ENCODE measurements at places on chromosomes 7 and 10.

- no peak for DNase-seq
These were observed 18.8 kb upstream of the IFT22 start for GRCh38 chr7:101340379-101340778.

DNA sequence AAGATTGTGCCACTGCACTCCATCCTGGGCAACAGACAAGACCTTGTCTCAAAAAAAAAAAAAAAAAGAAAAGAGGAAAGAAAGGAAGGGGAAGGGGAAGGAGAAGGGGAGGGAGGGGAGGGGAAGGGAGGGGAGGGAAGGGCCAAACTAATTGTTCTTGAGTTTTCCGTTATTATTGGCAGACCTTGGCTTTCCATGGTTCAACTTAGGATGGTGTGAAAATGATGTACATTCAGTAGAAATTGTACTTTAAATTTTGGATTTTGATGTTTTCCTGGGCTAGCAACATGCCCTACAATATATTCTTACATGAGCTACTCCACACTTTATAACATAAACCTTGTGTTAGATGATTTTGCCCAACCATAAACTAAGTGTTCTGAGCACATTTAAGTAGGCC lies 1.2 kb upstream of the TMEM72 start:
- no peak for DNase-seq

GRCh38 chr10:1363446-1364121 lies 307.4 kb downstream of the WDR37 start:
- no peak for DNase-seq

GRCh38 chr10:89973326-89973725 lies 271.9 kb downstream of the KIF20B start:
- DNase-seq = no peak

DNA sequence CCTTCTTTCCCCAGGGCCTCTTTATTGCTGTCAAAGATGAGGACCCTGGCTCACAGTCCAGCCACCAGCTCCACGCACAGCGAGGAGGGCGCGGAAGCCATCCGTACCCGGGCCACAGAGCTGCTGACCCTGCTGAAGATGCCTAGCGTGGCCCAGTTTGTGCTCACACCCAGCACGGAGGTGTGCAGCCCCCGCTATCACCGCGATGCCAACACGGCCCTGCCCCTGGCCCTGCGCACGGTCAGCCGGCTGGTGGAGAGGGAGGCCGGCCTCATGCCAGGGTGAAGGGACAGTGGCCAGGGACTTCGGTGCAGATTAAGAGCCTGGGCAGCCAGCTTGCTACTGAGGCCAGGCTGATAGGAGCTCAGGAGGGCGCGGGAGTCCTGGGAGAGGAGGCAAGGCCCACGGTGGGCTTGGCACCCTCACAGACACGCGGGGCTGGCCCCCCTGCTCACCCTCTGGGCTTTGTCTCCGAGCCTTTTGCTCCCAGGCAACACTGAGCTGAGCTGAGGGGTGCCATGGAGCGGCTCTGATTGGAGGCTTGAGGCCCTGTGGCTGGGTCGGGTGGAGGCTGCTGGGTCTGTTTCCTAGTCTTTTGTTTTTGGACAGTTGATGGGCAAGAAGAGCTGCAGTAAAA lies 15.8 kb downstream of the AP5Z1 start:
- DNase-seq = no peak

- no peak for DNase-seq
These were observed 319.5 kb downstream of the PLXNA4 start for GRCh38 chr7:132256721-132257212.
